ENCODE measurements at places on chromosomes 4 and X.
A peak's percentile ranks its signal among the peaks of the same experiment; 100 is the strongest.

GRCh38 chrX:51917604-51918003, 24.2 kb downstream of the MAGED1 start:
- DNase-seq: no peak

DNA sequence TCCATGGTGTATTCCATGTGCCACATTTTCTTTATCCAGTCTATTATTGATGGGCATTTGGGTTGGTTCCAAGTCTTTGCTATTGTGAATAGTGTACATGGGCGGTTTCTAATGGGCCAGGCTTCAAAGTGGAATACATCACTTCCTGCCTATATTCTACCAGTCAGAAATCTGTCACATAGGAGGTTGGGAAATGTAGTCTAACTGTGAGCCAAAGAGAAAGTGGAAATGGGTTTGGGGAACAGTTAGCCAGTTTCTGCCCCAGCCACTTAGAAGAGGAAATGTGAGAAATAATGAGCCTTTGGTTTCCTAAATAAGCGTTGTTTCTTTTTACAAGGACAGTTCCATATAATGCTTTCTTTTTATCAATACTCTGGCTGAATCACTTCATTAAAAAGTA, 85.1 kb upstream of the AP1S2 start:
- no peak for DNase-seq

DNA sequence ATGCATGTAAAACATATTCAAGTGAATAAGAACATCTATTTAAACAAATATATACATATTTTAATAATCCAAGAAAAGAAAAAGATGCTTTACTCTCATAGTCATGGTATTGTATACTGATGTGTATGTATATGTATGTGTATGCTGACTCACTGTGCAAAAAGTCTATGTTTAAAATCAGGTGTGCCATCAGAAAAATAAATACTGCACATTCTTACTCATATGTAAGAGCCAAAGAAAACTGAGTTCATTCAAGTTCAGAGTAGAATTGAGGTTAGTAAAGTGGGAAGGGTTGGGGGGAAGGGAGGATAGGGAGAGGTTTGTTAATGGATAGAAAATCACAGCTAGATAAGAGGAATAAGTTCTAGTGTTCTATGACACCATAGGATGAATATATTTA, 403.9 kb upstream of the SMIM31 start:
- DNase-seq: no peak

GRCh38 chr4:162016991-162017390, 146.8 kb downstream of the FSTL5 start:
- DNase-seq: no peak

DNA sequence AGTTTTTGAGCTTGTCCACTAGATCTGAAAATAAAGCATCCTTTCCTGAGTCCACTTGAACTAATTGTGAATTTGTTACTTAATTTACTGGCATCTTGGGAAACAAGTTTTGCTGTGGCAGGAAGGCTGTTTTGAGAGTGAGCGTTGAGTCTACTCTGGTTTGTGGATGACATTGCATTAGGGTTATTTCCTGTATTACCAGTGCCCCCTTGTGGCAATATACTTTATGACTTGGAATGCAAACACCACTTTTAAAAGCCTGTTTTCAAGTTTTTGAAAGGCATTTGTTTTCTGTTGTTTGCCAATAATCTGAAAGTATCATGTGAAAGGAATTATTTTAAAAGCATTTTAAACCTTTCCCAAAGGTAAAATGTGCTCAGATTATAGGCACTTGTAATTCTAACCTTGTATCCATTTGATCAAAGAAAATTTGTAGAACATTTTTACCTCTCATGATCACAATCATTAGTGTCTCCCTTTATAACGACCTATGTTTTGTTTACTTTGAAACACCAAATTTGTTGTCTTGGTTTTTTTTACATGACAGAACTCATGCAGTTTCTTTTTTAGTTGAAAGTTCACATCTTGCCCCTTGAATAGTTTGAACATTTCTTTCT, 18.0 kb upstream of the CYP2U1 start:
- DNase-seq: no peak

DNA sequence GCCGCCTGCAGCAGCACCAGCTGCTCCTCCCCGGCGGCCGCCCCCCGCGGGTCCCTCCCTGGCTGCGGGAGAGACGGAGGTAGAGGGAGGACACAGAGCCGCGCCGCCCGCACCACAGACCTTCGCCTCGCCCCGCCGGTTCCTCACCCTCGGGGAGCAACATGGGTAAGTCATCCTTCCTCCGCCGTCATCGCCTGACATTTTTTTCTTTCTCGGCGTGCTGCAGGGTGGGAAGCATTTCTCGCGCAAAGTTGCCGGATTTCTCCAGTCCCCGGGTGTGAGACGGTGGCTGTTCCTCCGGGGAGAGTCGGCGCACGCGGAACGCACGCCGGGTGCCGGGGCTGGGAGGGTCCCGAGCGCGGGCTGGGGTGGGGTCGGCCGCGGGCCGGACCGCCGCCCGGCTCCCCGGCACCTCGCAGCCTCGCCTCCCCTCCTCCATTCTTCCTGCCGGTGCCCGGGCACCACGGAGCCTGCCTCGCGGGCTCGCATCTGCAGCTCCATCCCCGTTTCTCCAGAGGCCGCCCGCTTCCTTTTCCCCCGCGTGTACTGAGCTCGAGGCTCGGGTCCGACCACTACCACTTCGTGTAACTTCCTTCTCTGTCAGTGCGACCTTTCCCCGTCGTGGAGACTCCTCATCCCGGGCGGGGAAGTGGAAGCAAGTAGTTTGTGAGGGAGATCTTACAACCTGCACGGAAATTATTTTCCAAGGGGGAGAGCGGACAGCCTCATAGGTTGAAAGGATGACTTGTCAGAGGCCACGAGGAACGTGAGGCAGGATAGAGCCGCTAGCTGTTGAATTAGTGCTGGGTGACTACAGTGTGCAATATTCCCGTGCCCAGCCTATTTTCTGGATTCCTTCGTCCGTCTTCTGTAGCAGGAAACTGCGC, 464 bp downstream of the RAP1GDS1 start:
- peak; percentile 17 for DNase-seq

GRCh38 chrX:128106630-128107029, 54.4 kb upstream of the ACTRT1 start:
- no peak for DNase-seq

- DNase-seq: no peak
Observed at GRCh38 chr4:25966171-25966570, 52.2 kb downstream of the SMIM20 start.

DNA sequence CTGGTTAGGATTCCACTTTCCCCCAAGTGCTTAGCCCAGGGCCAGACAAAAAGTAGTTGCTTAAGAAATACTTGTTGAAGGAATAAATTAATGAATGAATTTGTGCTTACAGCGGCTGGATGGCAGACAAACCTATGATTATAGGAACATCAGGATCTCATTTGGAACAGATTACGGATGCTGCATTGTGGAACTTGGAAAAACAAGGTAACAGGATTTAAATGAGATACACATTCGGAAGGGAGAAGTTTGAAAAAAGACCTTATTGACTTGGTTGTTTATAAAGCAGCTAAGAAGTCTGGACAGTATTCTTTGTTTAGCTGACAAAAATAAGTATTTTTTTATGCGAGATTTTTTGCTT, 572 bp downstream of the EXOSC9 start:
- no peak for DNase-seq

DNA sequence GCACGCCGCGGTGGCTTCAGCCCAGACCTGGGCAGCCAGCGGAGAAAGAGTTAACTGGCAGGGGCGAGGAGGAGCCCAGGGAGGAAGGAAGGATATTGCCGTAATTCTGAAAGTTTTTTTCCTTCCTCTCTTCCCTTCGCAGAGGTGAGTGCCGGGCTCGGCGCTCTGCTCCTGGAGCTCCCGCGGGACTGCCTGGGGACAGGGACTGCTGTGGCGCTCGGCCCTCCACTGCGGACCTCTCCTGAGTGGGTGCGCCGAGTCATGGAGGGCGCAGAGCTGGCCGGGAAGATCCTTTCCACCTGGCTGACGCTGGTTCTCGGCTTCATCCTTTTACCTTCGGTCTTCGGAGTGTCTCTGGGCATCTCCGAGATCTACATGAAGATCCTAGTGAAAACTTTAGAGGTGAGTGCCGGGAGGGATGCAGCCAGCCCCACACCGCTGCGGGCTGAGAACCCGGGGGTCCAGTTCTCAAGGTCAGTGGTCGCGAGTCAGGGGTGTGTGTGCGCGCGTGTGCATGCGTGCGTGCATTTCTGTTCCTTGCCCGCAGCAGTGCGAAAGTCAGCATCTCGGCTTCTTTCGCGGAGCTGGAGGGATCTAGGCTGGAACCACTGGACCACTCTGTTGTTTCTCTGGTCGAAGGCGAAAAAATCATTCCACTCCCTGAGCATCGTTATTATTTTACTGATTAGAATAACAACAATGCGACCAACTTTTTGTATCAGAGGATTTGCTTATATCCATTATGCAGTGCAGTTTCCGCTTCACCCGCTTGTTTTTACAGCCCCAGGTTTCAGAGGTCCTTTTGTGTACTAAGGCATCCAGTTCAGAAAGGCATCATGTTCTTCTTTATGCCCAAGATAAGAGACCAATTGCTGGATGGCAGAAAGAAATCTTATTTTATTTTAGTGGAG, 709 bp downstream of the GPAT3 start:
- DNase-seq: no peak

DNA sequence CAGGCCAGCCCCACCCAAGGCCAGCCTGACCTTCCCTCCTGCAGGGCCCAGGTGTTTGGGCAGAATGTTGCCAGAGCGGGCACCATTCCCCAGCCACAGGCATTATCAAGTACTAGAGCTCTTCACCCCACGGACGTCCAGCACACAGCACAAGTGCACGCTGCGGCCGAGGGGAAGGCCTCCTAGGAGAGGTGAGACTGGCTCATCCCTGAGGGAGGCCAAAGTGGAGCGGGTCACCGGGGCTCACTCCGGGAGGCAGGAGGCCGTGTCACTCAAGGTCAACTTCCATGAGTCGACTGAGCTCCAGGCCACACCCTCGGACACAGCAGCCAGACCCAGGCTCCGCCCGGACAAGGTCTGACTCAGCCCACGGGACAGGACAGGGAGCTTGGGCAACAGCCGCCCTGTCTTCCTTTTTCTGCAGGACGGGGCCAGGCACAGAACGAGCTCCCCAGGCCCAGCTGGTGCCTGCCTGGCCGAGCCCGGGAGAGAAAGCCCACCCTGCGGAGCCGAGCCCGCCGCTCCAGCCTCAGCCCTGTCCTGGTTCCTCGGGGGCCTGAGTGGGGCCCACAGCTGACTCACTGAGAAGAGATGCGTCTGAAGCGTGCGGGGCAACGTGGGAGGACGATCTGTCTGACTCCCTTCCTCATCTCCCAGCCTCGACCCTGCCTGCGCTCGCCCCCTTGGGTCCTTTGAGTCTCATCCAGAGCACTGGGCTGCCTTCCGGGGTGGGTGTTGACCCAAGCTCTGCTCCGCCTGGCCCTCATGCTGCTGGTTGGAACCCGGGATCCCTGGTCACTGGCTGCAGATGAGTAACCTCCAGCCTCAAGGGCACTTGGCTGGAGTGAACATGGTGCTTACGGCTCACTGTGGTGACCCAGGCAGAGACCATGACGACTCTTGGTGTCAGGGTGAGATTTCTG, 1.6 kb downstream of the SLC49A3 start:
- DNase-seq: peak; percentile 61

GRCh38 chrX:1610166-1610565, 4.7 kb upstream of the ASMT start:
- no peak for DNase-seq

- DNase-seq: no peak
Observed at GRCh38 chr4:181687116-181687515, 556.1 kb upstream of the TENM3 start.

- DNase-seq: no peak
Observed at GRCh38 chr4:189121336-189121735, 819.3 kb upstream of the FRG1 start.

GRCh38 chrX:55201930-55202579, 18.1 kb upstream of the PAGE5 start:
- no peak for DNase-seq

All from skeletal muscle cell (primary cell).